ENCODE measurements at places on chromosomes 4 and X.
A peak's percentile ranks its signal among the peaks of the same experiment; 100 is the strongest.

DNA sequence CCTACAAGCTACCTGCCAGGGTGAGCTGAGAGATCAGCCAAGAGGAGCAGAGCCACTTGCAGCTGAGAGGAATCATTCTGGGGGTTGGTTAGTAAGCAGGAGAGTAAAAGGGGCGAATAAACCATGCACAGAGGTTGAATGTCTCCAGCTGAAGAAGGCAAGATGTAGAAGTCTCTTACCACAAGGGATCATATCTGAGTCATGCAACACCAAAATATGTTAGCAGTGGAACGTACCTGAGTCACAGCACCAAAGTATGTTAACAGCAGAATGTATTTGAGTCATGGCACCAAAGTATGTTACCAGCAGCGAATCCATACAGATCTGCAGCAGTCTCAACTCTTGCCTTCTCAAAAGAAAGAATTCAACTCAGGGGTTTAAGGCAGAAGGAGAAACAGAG is 29.9 kb downstream of the C4orf51 start:
- peak; percentile 69 for DNase-seq

DNA sequence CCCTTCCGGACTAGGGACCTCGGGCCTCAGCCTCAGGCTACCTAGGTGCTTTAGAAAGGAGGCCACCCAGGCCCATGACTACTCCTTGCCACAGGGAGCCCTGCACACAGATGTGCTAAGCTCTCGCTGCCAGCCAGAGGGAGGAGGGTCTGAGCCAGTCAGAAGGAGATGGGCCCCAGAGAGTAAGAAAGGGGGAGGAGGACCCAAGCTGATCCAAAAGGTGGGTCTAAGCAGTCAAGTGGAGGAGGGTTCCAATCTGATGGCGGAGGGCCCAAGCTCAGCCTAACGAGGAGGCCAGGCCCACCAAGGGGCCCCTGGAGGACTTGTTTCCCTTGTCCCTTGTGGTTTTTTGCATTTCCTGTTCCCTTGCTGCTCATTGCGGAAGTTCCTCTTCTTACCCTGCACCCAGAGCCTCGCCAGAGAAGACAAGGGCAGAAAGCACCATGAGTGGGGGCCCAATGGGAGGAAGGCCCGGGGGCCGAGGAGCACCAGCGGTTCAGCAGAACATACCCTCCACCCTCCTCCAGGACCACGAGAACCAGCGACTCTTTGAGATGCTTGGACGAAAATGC is at the start of gene WAS:
Gene WAS (plus strand): TSS at position 389 of the 572 bp plus-strand sequence. CDS start 55 bp downstream, at position 444.
- DNase-seq: no peak

DNA sequence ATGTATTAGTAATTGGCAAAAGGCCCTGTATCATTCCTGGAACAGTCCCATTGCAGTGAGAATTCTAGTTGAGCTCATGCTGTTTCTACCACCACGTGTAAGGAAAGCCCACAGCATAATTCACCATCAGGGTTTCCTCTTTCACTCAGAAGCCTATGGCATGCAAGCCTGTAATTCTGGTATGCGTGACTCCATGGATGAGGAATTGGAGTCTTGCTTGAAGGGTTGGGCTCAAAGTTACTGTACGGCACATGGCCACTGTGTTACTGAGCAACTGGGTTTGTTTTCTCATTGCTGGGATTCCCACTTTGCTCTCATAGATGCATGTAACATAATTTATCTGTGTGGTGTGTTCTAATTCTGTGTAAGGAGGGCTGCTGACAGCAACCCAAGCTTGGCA is 132.3 kb upstream of the NR3C2 start:
- peak; percentile 4 for DNase-seq

DNA sequence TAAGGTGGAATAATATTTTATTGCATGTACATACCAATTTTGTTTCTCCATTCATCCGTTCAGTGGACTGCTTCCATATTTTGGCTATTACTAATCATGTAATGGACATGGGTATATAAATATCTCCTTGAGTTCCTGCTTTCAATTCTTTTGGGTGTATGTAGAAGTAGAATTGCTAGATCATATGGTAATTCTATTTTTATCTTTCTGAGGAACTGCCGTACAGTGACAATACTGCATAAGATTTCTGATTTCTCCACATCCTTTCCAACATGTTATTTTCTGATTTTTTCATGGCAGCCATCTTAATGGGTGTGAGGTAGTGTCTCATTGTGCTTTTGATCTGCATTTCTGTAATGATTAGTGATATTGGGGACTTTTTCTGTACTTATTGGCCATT is 19.2 kb downstream of the ALPK1 start:
- DNase-seq: no peak

DNA sequence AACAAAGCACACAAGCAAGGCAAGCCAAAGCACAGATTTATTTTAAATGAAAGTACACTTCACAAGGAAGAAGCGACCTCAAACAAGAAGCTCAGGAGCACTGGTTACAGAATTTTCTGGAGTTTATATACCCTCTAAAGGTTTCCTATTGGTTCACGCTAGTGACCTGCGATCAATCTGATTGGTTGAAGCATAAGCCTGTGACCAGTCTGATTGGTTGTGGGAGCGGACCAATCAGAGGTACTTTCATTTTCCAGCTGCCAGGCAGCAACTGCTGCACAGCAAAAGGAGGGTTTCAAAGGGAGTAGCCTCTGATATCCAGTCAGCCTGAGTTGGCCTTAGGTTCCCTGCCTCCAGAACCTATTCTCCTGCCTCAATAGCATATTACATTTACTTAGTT is 4.6 kb upstream of the AREG start:
- DNase-seq: no peak

GRCh38 chr4:176611381-176611780 is 181.3 kb downstream of the VEGFC start:
- no peak for DNase-seq

DNA sequence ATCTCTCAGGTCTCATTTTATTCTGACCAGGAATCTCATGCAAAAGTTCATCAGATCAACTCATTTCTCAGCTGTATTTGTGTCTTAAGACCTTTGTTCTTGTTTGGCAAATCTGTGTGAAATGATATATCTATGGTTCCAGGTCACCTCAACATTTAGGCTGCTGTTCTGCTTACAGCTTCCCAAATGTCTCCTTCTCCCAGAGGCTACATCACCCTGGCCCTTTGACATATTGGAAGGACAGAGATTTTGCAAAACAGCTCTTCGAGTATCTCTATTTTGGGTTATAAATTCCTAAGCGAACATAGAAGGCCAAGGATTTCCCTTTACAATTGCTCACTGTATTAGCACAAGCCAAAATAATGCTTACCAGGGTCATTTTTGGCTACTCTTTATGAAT is 57.5 kb upstream of the GIMD1 start:
- DNase-seq: no peak

DNA sequence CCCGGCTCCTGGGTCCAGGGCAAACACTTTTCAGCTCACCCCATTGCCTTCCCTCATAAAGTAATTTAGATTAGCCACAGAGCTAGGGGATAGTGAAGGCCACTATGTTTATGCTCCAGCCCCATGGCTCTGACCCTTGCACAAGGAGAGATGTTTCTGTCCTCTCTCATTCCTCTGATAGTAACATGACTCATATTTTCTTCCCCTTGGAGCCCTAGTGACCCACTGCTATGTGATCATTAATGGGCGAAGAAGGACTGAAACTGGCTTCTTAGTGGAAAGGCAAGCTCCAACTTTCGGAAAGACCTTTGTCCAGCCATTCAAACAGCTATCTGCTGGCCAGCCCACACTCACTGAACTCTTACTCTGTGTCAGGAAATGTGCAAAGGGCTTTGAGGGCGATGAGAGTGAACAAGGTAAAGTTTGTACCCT is 12.3 kb downstream of the CLDN2 start:
- DNase-seq: no peak

DNA sequence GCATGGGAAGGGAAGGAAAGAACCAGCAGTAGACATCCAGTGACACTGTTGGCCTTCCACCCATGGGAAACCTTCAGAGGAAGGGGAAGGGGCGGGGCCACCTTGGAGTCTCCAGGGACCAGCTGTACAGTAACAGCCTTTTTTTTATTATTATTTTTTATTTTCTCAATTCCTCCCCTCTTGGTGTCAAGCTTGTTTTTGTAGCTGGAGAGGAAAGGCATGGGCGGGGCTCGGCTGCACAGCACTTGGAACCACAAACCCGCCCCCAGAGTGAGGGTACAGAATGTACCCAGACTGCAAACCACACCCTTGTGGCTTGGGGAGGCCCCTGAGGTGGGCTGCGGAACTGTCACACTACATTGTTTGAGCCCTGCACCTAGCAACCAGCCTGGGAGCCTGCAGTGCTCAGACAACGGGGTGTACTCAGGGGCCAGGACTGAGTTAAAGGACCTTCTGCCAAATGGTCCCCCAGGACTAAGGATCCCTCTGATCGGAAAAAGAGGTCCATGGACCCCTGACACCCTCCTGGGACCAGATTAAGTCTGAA is 45.7 kb downstream of the PRPS1 start:
- DNase-seq: peak; percentile 64

DNA sequence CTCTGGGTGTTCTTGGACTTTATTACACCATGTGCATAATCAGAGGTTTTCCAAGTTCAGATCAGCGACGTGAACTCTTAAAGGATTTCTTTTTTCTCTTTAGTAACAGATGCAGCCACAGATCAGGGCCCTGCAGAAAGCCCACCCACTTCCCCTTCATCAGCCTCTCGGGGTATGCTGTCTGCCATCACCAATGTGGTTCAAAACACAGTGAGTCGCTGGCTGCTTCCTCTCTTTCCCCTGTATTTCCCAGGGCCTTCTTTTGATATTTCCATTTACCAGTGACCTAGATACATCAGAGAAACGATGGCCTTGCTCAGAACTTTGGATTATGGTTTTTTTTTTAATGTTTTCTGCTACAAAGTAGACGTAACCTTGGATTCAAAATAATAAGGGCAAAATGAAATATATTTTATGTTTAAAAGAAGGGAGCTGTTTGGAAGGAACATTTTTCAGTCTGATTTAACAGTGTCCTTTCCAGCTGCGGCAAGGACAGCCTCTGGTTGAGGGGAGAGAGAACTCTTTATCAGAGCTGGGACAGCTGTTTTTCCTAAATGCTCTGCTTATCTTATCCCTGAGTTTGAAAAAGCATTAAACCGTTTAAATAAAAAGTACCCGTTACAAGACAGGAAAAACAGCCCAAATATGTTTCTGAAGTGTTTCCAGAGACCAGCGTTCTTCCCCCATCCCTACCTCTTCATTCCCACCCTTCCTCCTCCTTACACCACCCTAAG is 38.2 kb downstream of the FAM114A1 start:
- DNase-seq: no peak

- peak; percentile 29 for DNase-seq
These were observed 960 bp downstream of the TRPC3 start for GRCh38 chr4:121950680-121951520.

DNA sequence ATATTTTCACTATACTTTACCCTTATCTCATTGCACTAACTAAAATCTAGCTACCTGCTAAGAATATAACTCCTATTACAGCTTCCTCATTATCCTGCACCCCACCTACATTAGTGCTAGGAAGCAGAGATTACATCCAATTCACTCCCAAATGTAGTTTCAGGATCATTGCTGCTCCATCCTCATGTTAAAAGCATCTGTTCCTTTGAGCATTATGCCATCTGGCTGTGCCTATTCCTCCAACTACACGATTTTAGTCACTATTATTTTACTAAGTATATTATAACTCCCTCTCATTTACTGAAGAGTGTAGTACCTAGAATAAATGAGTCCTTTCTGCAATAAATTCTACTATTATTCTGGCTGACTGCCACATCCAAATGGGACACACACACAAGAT is 1586.9 kb downstream of the TECRL start:
- DNase-seq: no peak

GRCh38 chrX:82041034-82041433 is 839.1 kb downstream of the SH3BGRL start:
- DNase-seq: no peak

DNA sequence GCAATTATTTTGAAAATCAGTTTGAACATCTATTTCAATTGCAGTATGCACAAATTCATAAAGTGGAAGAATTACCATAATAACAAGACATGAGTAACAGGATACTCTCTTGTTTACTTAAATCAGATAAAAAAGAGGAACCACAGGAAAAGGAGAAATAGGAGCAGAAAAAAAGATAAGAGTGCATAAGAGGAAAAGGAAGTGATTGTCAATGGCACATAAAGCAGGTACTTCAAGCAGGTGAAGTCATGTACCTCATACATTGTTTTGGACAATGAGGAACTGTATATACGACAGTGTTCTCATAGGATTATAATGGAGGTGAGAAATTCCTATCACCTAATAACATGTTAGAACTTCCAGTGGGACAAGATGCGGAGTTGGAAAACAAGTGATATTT is 334.5 kb upstream of the PCDH7 start:
- DNase-seq: no peak

GRCh38 chr4:1462768-1463075 is 56.5 kb upstream of the NKX1-1 start:
- DNase-seq: no peak

- no peak for DNase-seq
These were observed 54.4 kb downstream of the NBDY start for GRCh38 chrX:56783450-56783831.

- DNase-seq: no peak
These were observed 201.6 kb downstream of the ADGRL3 start for GRCh38 chr4:61401771-61402170.

GRCh38 chrX:142296421-142296820 is 91.3 kb upstream of the MAGEC2 start:
- DNase-seq: no peak

GRCh38 chr4:30832639-30833038 is 112.5 kb downstream of the PCDH7 start:
- no peak for DNase-seq

- no peak for DNase-seq
These were observed 78.1 kb downstream of the LDB2 start for GRCh38 chr4:16820329-16820728.

- no peak for DNase-seq
These were observed 79.2 kb upstream of the ATOH1 start for GRCh38 chr4:93749292-93749761.

DNA sequence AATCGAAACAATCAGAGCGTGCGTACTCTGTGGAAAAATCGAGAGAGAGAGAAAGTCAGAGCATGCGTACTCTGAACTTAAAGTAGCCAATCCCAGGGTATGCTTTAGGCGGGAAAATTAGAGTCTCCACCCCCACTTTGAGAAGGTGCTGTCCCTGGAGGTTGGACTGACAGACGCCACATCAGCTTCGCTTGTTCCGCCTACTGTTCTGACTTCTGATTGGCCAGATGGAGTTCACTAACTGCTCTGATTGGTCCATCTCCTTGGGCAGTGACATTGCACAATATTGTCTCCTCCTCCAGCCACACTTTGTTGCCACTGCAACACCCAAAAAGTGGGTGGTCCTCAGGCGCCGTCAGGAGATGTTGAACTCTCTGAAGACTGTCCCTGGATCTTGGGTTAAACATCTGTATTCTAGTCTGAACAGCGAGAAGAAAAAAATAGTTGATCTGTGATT is at the start of gene SSX5:
Gene SSX5 (minus strand): TSS at position 51 of the 457 bp plus-strand sequence. CDS start 1,437 bp downstream, outside the sequence.
- DNase-seq: no peak

All from Daoy (cell line).